H1 (cell line): ENCODE measurements at places on chromosomes 1 and 21.

GRCh38 chr1:37557402-37557801 is 662 bp downstream of the DNALI1 start:
- no peak for DNase-seq

GRCh38 chr1:166391279-166392066 is 224.7 kb upstream of the FAM78B start:
- DNase-seq, result no peak

DNA sequence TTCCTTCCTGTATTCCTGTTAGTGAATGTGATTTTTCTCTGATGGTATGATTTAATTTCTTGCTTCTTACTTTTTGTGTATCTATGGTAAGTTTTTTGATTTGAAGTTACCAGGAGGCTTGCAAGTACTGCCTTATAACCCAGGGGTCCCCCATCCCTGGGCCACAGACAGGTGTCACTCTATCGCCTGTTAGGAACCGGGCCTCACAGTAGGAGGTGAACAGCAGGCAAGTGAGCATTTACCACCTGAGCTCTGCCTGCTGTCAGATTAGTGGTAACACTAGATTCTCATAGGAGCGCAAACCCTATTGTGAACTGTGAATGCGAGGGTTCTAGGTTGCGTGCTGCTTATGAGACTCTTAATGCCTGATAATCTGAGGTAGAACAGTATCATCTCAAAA is 143.3 kb downstream of the RPS6KC1 start:
- no peak for DNase-seq

DNA sequence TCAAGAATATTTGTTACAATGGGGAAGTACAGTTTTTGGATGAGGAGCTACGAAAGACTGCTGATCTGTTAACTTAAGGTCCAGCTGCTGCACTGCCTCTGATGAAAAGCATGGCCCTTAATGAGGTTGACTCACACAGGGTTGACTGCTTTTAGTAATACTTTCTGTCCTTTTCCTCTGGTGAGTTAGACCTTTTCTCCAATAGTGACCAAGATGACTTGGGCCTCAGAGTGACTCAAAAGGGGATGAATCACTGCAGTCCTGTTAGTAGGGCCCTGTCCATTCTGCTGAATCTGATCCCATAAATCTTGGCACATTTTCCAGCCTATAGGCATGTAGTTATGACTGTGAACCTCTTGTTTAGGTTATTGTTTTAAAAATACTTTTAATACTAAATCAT is 2.7 kb downstream of the DISP1 start:
- DNase-seq, result no peak

- peak; percentile 51 for DNase-seq
Observed at GRCh38 chr1:170665629-170666028, 1.7 kb downstream of the PRRX1 start.

- no peak for DNase-seq
Observed at GRCh38 chr1:151710187-151710840, 6.3 kb downstream of the CELF3 start.

- no peak for DNase-seq
Observed at GRCh38 chr1:178821134-178821866, 49.6 kb downstream of the ANGPTL1 start.

GRCh38 chr1:81420760-81421159 is 380.0 kb upstream of the ADGRL2 start:
- DNase-seq, result no peak

DNA sequence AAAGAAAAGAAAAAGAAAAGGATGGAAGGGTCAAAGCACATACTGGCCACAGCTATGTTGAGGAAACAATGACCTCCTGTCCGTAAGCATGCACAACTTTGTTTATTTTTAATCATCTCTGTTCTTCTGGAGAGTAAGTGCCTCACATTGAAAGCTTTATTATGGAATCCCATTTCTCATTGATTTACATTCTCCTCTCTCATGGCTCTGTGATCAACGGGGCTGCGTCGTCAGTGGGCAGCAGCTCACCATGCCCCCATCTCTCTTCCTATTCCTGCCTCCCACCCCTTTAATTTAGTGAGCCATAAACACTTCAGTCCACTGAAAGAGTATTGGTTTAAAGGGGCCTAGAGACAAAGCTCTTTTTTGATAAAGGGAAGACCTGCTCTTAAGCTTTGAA is 98.9 kb downstream of the KAZN start:
- no peak for DNase-seq

- DNase-seq, result no peak
Observed at GRCh38 chr1:226882631-226883409, 12.4 kb downstream of the PSEN2 start.

DNA sequence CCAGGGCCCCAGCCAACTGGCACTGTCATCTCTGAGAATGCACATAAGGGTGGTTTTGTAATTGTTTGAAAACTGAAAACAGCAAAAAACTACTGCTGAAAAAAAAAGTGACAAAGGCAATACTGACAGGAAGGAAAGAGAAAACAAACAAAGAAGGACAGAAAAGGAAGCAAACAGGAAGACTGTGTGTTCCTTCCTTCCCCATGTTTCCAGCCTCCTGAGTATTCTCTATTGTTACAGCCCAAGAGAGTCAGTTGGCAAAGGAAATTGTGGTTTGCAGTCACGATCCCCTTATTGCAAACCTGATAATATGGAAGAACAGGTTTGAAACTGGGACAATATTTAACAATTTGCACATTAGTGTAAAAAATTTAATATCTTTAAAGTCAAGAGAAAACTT is 1177.6 kb downstream of the PLA2G4A start:
- DNase-seq, result no peak

DNA sequence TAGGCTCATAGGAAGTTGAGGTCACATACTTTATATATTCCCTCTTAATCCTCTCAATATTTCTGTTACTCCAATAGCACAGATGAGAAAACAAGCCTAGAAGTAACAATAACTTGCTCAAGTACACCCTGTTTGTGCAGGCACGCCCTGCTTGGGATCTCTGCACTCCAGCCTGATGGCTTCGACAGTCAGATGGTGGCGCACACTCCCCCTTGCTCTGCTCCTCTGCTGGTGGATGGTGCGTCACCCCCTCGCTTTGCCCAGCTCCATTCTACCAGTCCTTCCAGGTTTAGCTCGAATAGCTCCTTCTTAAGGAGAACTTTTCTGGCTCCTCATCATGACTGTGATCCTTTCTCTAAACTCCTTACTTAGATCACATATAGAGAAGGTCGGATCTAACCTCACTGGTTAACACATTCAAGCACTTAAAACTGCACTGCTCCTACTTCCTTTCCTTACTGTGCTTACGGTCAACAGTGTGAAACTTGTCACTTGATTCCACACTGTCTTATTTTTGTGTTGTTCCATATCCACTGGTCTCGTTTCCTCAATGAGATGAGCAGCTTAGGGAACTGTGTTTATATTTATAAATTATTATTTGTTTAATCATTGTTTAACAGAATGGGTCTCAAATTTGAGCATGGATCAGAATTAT is 3.0 kb downstream of the TSPAN2 start:
- DNase-seq, result no peak

- no peak for DNase-seq
Observed at GRCh38 chr1:176552999-176553398, 90.0 kb downstream of the PAPPA2 start.

GRCh38 chr1:208113011-208113410 is 131.2 kb downstream of the PLXNA2 start:
- no peak for DNase-seq
